Activated gamma-delta T cell (primary cell): ENCODE measurements at places on chromosomes 3 and 15.
A peak's percentile ranks its signal among the peaks of the same experiment; 100 is the strongest.

- DNase-seq = no peak
Measured at GRCh38 chr3:8443829-8444791, 57.5 kb upstream of the LMCD1 start.

GRCh38 chr3:23199649-23200048 lies 3.5 kb upstream of the UBE2E2 start:
- no peak for DNase-seq

- no peak for DNase-seq
Measured at GRCh38 chr3:154310840-154311239, 13.4 kb downstream of the DHX36 start.

DNA sequence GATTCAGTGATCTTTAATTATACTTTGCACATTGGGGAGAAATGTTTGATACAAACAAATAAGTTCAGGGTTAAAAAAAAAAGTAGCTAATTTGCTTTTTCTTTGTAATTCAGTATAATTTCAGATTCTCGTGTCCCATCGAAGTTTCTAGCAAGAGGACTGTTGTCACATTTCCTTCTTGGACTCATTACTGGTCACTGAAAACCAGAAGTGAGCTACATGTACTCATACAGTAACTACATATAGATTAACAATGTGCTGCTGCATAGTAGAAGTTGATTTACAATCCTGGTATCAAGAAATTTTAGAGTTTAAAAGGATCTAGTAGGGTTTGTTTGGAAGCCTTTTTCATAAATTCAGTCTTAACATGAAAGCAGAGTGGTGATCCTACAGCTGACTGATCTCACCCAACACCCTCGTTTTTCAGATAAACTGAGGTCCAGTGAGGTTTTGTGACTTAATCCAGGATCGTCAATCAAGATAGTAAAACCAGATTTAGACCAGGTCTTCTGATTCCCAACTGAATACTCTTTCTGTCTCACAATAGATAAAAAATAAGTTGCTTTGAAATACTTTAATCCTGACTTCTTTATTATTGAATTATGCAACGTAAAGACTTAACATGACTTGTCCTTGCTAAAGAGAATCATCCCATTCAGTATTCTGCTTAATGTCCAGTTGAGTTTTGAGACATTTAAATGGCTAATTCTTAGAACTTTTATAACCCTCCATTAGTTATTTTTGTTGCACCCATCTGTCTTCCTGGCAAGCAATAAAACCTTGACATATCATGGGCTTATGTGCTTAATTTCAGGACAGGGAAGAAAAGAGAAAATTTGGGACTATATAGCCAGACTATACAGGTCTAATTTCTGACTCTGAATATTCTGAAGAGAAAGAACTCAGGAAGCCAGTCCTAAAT lies 2.8 kb downstream of the SEC62 start:
- no peak for DNase-seq

- DNase-seq = no peak
Measured at GRCh38 chr15:68227643-68228142, 1.8 kb downstream of the CLN6 start.

GRCh38 chr3:44554626-44555592 lies at the start of gene ZKSCAN7:
Gene ZKSCAN7, plus strand, starts transcription at chr3:44555193. Its CDS starts 1,855 bp downstream, at chr3:44557048.
- peak; percentile 20 for DNase-seq

GRCh38 chr3:184574515-184575417 lies 13.2 kb downstream of the EPHB3 start:
- DNase-seq = no peak

DNA sequence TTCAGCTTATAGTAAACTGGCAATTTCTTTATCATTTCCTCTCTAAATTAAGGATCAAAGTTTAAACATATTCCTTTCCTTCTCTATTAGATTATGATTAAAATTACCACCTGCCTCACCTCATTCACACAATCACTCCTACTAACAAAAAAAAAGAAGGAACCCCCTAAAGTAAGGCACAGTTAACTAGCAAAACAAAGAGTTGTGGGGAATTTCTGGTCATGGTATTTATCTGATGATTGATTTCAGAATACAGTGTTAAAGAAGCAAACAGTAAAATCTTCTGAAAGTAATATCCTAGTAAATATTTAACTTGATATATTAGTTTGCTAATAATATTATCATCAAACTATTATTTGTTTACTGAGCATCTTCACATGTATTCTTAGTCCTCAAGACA lies 8.8 kb downstream of the GBE1 start:
- no peak for DNase-seq

DNA sequence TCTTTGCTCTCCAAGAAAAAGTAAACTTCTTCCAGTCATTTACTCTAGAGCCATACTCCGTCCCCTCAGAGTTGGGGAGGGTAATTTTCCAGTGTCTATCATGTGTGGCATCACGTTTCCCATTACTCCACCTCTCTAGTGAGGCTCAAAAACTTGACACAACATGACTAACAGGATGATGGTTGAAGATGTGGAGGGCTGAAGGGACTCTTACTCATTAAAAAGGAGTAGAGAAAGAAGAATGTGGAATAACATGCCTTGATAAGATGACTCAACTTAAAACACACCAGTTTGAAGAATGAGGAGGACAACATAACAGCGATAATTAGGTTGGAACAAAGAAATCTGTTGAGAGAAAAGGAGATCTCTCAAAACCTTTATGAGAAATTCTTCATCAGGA lies 894.3 kb downstream of the OTOL1 start:
- DNase-seq = no peak

DNA sequence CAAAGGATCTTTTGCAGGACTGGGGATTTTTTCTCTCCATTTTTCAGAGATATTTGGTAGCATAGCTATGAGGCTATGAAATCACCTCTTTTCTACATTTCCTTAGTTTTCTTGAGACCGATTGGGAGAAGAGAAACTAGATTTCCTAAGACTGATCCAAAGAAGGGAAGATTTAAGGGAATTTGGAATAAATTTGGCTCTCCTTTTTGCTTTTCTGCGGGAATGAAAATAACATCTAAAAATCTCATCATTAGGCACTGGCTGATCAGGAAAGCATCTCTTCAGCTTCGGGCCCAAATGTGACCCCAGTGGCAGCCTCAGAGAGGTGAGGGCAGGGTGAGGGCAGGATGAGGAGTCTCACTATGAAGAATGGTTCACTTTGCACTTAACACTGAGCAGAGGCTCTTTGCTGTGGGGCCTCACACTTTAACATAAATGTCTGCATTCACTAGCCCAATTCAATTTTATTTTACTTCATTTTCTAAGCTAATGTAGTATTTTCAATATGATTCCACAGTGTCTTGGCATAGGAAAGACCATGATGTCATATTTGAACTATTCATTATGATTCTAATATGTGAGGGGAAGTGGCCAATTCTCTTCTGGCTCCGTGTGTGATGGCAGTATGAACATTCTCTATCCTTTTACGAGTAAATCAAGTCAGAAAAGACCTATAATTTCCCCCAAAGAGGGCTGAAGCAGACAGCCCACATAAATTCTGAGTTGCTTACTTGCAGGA lies 193.2 kb downstream of the MEX3B start:
- DNase-seq = no peak

DNA sequence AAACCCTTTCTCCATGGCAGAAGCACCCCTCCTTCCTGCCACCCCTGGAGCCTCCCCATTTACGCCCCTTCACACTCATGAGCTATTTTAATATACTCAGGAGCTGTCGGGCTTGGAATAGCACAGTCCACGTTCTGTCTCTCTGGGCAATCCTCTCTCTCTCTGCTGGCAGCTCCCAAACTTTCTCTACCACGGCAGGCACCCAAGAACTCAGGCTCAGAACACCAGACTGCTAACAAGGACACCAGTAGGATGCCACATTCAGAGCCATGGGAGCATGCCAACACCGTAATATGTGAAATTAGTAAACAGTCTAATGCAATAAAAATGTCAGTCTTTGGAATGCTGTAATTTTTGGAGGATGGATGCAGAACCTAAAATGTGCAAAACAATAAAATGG lies 19.3 kb downstream of the TNFAIP8L3 start:
- no peak for DNase-seq

- DNase-seq = no peak
Measured at GRCh38 chr3:25433106-25433505, 5.0 kb downstream of the RARB start.

DNA sequence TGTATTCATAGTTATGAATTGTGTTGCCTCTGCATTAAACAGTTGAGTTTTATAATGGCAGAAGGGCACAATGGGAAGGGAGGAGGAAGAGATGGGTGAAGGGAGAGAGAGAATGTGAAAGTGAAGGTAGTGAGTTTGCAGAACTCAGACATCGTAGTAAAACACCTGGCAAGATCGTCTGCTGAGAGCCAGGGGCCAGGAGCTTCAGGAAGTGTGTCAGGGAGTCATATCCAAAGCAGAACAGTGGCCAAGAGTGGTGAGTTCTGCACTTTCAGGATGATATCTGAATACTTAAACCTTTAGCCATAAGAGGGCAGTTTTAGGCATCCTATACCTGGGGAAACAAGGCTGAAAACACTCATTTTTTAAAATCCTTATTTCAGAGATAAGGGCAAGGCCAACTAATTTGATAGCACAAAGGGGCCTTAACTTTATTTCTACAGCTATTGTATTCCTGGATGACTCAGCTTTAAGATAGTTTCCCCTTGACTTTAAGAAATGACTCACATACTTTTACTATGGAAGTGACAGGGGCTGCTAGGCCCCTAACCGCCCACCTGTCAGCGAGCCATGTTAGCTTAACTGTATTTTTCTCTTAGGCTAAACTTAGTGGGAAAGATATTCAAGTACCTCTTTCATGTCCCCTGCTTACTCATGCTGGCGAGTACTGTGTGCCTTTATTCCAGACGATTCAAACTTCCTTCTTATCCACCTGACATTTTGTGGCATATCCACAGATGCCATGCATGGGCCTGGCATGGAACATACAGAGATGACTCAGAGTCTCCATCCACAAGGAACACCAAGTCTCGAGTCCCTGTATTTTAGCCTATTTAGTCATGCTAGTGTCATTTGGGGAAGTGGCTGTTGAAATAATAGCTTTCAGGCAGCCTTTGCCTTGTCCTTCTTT lies 53.9 kb downstream of the RLBP1 start:
- no peak for DNase-seq

- DNase-seq = no peak
Measured at GRCh38 chr3:159852266-159852665, 136.4 kb upstream of the IL12A start.

DNA sequence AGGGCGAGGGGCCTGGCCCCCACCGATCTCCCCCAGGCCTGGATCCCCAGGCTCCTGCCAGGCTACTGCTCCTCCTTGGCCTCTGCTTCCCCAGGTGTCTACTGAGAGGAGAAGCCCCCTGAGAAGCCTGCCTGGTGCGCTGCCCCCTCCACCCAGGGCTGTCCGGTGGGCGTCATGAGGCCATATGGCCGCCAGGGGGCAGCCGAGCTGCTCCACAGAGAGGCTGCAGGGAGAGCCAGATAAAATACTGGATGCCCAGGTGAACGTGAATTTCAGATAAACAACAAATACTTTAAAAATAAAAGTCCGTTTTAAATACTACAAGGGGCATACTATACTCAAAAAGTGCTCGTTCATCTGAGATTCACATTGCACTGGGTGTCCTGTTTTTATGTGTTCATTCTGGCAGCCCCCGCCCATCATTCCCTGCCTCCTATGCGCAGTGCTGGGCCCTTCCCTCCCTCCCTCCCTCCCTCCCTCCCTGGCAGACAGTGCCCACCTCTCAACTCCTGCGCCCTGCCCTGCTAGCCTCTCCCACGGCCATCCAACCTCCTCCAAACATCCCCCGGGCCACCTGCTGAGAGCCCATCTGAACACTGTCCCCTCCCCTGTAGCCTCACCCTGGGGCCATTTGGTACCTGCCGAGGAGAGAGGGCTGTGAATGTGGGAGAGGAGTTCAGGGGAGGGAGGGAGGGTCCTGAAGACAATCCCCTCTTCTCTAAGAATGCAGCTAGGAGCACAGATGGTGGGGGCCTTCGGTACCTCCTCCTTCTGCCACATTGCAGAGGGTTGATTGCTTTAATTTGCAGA lies 29.6 kb downstream of the PSTPIP1 start:
- peak; percentile 49 for DNase-seq

DNA sequence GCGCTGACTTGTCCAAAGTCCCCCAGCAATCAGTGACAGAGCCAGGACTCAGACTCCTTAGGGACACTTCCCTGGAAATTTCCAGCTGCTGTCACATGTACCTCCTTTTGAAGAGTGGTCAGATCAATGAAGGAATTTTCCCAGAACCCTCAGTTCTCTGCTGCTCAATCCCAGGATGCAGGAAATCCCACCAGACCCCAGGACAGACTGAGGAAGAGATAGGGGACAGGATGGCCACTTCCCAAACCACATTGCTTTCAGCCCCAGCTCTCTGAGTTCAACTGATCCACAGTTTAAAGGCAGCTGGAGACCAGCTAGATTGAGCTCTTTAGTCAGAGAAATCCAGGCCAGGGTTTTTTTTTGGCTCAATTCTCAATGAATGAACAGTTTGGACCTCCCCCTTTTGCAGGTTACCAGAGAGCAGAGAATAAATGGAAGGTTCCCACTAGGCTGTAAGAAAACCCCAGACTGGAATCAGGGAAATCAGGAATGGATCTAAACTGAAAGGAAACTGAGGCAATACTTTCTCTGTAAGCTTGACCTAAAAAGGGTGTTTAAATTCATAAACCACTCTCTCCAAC lies 1.5 kb downstream of the CYP1A1 start:
- no peak for DNase-seq

DNA sequence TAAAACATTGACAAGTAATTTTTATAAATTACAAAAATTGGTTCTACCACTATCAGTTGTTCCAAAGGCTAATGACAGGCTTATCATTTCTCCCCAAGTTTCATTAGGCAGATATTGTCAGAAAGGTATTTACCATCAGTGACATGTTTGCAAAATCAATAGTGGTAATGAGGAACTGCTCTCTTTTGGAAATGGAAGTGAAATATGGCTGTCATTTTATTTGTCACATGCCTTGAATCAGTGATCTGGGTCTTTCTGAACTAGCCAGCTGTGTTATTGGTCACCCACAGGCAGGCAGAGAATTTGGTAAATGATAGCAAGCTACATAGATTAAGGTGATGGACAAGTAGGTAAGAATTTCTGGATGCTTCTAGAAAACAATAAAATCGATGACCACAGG lies 268.0 kb upstream of the ARHGEF26 start:
- no peak for DNase-seq

- DNase-seq = no peak
Measured at GRCh38 chr15:62618432-62618831, 424.1 kb upstream of the TPM1 start.

DNA sequence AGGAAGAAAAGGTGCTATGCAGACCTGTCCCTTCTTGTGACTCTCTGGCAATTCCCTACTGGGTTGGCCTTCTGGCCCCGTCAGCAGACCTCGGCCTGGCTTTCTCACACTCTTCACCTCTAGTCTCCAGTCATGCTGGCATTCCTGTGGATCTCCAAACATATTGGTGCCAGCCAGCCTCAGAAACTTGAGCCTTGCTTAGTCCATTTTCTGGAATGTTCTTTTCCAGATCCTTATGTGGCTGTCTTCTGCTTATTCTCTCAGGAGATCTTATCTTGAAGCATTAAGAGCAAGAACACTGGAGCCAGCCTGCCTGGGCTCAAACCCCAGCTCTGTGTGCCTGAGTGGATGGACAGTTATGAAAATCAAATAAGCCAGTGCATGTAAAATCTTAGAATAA lies 88.2 kb upstream of the NTRK3 start:
- DNase-seq = no peak

- no peak for DNase-seq
Measured at GRCh38 chr15:48940508-48940907, 23.2 kb downstream of the SHC4 start.
